ENCODE measurements at places on chromosomes 5 and 9. TPM values are rescaled to one million over a fixed set of nuclear protein-coding genes. Genes with fewer than 3 reads are reported as not detected.

Gene SLC46A2
- not detected for total RNA-seq

Gene OR13F1
- total RNA-seq = not detected

Gene ZNF879
- 1.8 TPM for total RNA-seq

Gene CDX1
- total RNA-seq = not detected

Gene FGD3
- not detected for total RNA-seq

Gene CER1
- not detected for total RNA-seq

Gene CDKN2B-AS1
- 4.1 TPM for total RNA-seq

Gene RALGPS1
- 1.8 TPM for total RNA-seq

Gene IRX1
- total RNA-seq = 25.9 TPM

Gene IFNE
- total RNA-seq = 1.8 TPM

Gene CAMK2A
- 0.51 TPM for total RNA-seq

Gene FRRS1L
- not detected for total RNA-seq

Gene BHMT
- not detected for total RNA-seq

Gene PCDHB11
- 0.38 TPM for total RNA-seq

Gene NOTCH1
- total RNA-seq = 5.2 TPM

Gene PTPN3
- 1.3 TPM for total RNA-seq

Gene TXNDC8
- not detected for total RNA-seq

Gene ACOT12
- total RNA-seq = not detected

Gene FST
- total RNA-seq = 87.0 TPM

Gene SOHLH1
- total RNA-seq = not detected

Gene FAM221B
- total RNA-seq = not detected

Gene CLIC3
- 33.3 TPM for total RNA-seq

Gene C7
- total RNA-seq = not detected

Gene GHR
- 1.5 TPM for total RNA-seq

Gene TAF11L10
- total RNA-seq = not detected

Gene NDOR1
- 12.1 TPM for total RNA-seq

Gene UBAP1
- 18.3 TPM for total RNA-seq

Gene CCNJL
- not detected for total RNA-seq

Gene PCDHGA5
- total RNA-seq = 0.86 TPM

Gene OR1B1
- not detected for total RNA-seq

Gene FGF1
- total RNA-seq = 13.8 TPM

Gene OSMR
- 70.8 TPM for total RNA-seq

Gene TLR4
- total RNA-seq = 13.8 TPM

Gene ESM1
- total RNA-seq = 25.5 TPM

Gene ADAMTS2
- 132 TPM for total RNA-seq

Gene CNTNAP3
- not detected for total RNA-seq

Gene CXCL14
- total RNA-seq = 1.3 TPM

Gene OR13C5
- total RNA-seq = not detected

Gene ADAMTS19
- total RNA-seq = not detected

Gene UBE2D2
- 88.8 TPM for total RNA-seq

Gene C5orf63
- total RNA-seq = 1.3 TPM

Gene FBP1
- total RNA-seq = not detected

Gene SNX2
- total RNA-seq = 39.1 TPM

Gene ZDHHC11B
- total RNA-seq = not detected

Gene FOXD4L3
- total RNA-seq = not detected

Gene OR1Q1
- not detected for total RNA-seq

Gene ASPN
- 6.3 TPM for total RNA-seq

Gene COL15A1
- total RNA-seq = 16.8 TPM

Gene EPB41L4B
- total RNA-seq = 1.0 TPM

Gene MINAR2
- total RNA-seq = not detected

Gene ITGA1
- 18.4 TPM for total RNA-seq

Gene IGFBPL1
- 0.76 TPM for total RNA-seq

Gene PCDHB16
- total RNA-seq = 5.1 TPM

Gene IFNB1
- total RNA-seq = not detected

Gene PCDHGB4
- 7.6 TPM for total RNA-seq

Gene KLF4
- total RNA-seq = 28.7 TPM

Measured in GM23248 (cell line).